ENCODE measurements at places on chromosomes 4 and X. TPM values are rescaled to one million over a fixed set of nuclear protein-coding genes. Genes with fewer than 3 reads are reported as not detected.

GRCh38 chr4:87274803-87275202 is 47.9 kb downstream of the HSD17B13 start:
- H3K27ac ChIP-seq: no peak overlapping the region
- DNase-seq: no peak
- no peaks in the 10 kb centered on the region for H3K4me1 ChIP-seq
- no peak overlapping the region for H3K4me3 ChIP-seq
- no peaks in the 10 kb centered on the region for H3K36me3 ChIP-seq

DNA sequence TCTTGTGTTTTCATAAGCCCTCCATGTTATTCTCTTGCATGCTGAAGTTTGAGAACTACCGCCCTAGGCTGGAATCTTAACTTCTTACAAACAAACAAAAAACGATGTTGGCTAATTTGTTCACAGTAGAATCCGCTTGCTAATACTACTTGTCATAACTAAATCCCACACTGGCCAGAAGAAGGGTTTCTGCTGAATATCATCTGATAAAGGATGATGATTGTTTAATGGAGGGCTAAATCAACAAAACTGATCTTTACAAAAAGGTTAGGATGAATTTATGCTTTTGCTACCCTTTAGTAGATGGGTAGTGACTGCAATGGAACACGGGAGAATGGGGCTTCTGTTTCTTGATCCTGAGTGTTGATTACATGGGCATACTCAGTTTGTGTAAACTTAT is 42.3 kb downstream of the SPATA4 start:
- H3K4me1 ChIP-seq: no peaks in the 10 kb centered on the region
- H3K27me3 ChIP-seq: no peaks in the 10 kb centered on the region
- no peak overlapping the region for H3K27ac ChIP-seq
- no peaks in the 10 kb centered on the region for H3K36me3 ChIP-seq

GRCh38 chr4:73538162-73538561 is 56.6 kb downstream of the AFM start:
- no peak for DNase-seq
- no peaks in the 10 kb centered on the region for H3K36me3 ChIP-seq
- H3K4me3 ChIP-seq: no peak overlapping the region
- no peaks in the 10 kb centered on the region for H3K4me1 ChIP-seq
- no peaks in the 10 kb centered on the region for H3K27me3 ChIP-seq
- no peak overlapping the region for H3K27ac ChIP-seq

GRCh38 chr4:166625018-166625637 is 609.2 kb downstream of the SPOCK3 start:
- H3K4me1 ChIP-seq: no peaks in the 10 kb centered on the region
- H3K27me3 ChIP-seq: no peaks in the 10 kb centered on the region
- H3K4me3 ChIP-seq: no peak overlapping the region
- H3K36me3 ChIP-seq: no peaks in the 10 kb centered on the region
- no peak for DNase-seq

- no peak overlapping the region for H3K27ac ChIP-seq
- no peak overlapping the region for H3K4me3 ChIP-seq
- H3K36me3 ChIP-seq: no peaks in the 10 kb centered on the region
- H3K27me3 ChIP-seq: no peaks in the 10 kb centered on the region
- no peak for DNase-seq
- H3K4me1 ChIP-seq: no peaks in the 10 kb centered on the region
These were observed 615.4 kb upstream of the NR3C2 start for GRCh38 chr4:149057594-149057993.

Gene PLA2G12A
- total RNA-seq: 10.1 TPM

Gene BANK1
- total RNA-seq: 0.49 TPM

Gene PNMA3
- 5.3 TPM for total RNA-seq

DNA sequence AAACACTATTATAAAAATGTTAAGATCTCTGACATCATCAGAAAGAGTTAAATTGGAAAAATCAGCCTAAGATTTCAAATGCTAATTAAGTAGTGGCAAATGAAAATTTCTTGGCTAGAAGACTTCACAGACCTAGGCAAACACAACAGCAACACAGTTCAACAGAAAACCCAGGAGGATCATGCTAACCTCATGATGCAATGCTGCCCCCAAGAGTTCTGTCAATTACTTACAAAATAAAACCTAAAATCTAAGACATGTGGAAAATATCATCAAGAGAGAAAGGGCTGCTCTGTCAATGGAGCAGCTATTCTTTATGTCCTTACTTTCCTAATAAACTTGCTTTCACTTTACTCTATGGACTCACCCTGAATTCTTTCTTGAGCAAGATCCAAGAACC is 21.0 kb downstream of the S100G start:
- H3K27ac ChIP-seq: no peak overlapping the region
- no peaks in the 10 kb centered on the region for H3K4me1 ChIP-seq
- no peak overlapping the region for H3K4me3 ChIP-seq
- no peaks in the 10 kb centered on the region for H3K27me3 ChIP-seq
- DNase-seq: no peak
- H3K36me3 ChIP-seq: no peaks in the 10 kb centered on the region

DNA sequence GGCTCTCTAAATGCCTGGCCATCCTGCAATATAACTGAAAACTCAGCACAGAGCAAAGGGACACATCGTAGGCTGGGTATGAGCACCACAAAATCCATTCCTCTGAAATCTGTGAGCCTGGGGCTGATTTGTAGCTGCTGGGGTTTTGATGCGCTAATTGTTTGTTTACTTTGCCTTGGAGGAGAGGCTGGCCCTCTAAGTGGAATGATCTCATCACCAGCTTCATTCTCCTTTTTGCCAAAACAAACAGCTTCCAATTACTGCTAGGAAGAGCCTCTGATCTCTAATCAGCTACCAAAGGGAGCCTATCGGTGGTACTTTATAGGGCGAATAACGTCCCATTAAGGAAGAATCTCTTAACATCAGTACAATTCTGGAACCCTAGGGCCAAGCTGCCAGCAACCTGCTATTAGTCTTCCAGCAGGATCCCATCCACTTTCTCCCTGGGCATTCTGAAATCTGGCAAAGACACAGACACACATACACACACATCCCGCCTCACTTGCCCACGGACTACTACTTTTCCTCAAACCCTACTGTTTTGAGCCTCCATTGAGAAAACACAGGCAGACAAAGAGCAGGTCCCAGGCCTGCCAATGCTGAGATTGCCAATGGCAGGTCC is 5.8 kb downstream of the ANOS1 start:
- H3K4me3 ChIP-seq: no peak overlapping the region
- no peak for DNase-seq
- H3K36me3 ChIP-seq: no peaks in the 10 kb centered on the region
- H3K27ac ChIP-seq: no peak overlapping the region
- no peaks in the 10 kb centered on the region for H3K4me1 ChIP-seq
- no peaks in the 10 kb centered on the region for H3K27me3 ChIP-seq

GRCh38 chr4:172982151-172982590 is 186.4 kb upstream of the GALNT7 start:
- no peak overlapping the region for H3K27ac ChIP-seq
- no peak for DNase-seq
- no peak overlapping the region for H3K4me3 ChIP-seq
- no peaks in the 10 kb centered on the region for H3K4me1 ChIP-seq
- H3K36me3 ChIP-seq: no peaks in the 10 kb centered on the region

GRCh38 chr4:24515698-24516097 is 68.7 kb downstream of the DHX15 start:
- DNase-seq: no peak
- H3K4me1 ChIP-seq: no peaks in the 10 kb centered on the region
- H3K4me3 ChIP-seq: no peak overlapping the region
- H3K27me3 ChIP-seq: no peaks in the 10 kb centered on the region
- H3K27ac ChIP-seq: no peak overlapping the region

Gene ANKRD50
- total RNA-seq: 0.08 TPM

- no peaks in the 10 kb centered on the region for H3K27me3 ChIP-seq
- no peak for DNase-seq
These were observed 159.2 kb downstream of the CPEB2 start for GRCh38 chr4:15161439-15161838.

DNA sequence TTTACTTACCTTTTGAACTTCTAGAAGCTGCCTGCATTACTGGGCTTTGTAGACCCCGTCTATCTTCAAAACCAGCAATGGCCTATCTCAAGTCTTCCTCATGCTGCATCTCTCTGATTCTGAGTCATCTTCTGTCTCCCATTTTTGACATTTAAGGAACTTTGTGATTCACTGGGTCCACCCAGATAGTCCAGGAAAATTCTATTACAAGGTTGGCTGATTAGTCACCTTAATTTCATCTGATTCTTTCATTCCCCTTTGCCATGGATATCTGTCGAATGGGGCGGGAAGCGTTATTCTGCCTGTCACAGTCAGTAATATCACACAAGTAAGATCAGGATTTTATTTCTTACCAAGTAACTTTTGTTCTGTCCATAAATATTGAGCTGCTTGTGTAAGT is 618.0 kb downstream of the CCSER1 start:
- no peaks in the 10 kb centered on the region for H3K36me3 ChIP-seq
- no peak for DNase-seq
- H3K27me3 ChIP-seq: no peaks in the 10 kb centered on the region
- no peak overlapping the region for H3K4me3 ChIP-seq

Gene DKK2
- not detected for total RNA-seq

- H3K4me1 ChIP-seq: no peaks in the 10 kb centered on the region
- H3K27me3 ChIP-seq: no peaks in the 10 kb centered on the region
- no peak for DNase-seq
- H3K36me3 ChIP-seq: no peaks in the 10 kb centered on the region
- H3K27ac ChIP-seq: no peak overlapping the region
- H3K4me3 ChIP-seq: no peak overlapping the region
These were observed 994.0 kb downstream of the ARAP2 start for GRCh38 chr4:35250331-35250730.

- H3K4me3 ChIP-seq: no peak overlapping the region
- no peaks in the 10 kb centered on the region for H3K4me1 ChIP-seq
- no peaks in the 10 kb centered on the region for H3K27me3 ChIP-seq
These were observed 249.9 kb downstream of the HNRNPD start for GRCh38 chr4:82123934-82124333.

Gene SUPT20HL2
- total RNA-seq: not detected

GRCh38 chr4:127400276-127400675 is 232.5 kb upstream of the INTU start:
- H3K27ac ChIP-seq: no peak overlapping the region
- DNase-seq: no peak
- H3K4me3 ChIP-seq: no peak overlapping the region
- no peaks in the 10 kb centered on the region for H3K36me3 ChIP-seq
- H3K4me1 ChIP-seq: no peaks in the 10 kb centered on the region

- H3K27me3 ChIP-seq: no peaks in the 10 kb centered on the region
- H3K36me3 ChIP-seq: no peaks in the 10 kb centered on the region
- H3K4me3 ChIP-seq: no peak overlapping the region
- DNase-seq: no peak
- H3K4me1 ChIP-seq: no peaks in the 10 kb centered on the region
These were observed 2164.0 kb downstream of the PCDH7 start for GRCh38 chr4:32884198-32884597.

DNA sequence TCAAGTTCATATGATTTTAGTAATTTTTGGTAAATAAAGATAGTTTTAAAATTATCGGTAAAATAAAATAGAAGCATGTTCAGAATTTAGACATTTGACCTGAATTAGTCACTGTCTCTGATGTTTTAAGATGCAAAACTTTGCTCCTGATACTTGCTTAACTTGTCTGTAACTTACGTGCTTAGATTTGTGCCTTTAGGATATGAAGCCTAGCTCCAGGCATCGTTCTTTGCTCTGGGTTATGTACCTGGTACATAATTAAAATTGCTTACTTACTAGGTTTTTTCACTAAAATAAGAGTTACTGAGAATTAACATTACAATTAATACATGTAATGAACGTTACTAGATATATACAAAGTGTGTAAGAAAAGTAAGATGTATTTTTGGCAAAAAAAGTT is 24.9 kb upstream of the AADAT start:
- DNase-seq: no peak
- H3K27me3 ChIP-seq: peaks cover 3% of the 10 kb centered on the region
- H3K27ac ChIP-seq: no peak overlapping the region
- no peaks in the 10 kb centered on the region for H3K36me3 ChIP-seq

GRCh38 chrX:12955882-12956703 is 18.8 kb upstream of the TMSB4X start:
- H3K4me3 ChIP-seq: peak overlapping the region; percentile 66
- no peak for DNase-seq
- H3K27ac ChIP-seq: peak overlapping the region; percentile 83
- no peaks in the 10 kb centered on the region for H3K36me3 ChIP-seq
- H3K27me3 ChIP-seq: no peaks in the 10 kb centered on the region

DNA sequence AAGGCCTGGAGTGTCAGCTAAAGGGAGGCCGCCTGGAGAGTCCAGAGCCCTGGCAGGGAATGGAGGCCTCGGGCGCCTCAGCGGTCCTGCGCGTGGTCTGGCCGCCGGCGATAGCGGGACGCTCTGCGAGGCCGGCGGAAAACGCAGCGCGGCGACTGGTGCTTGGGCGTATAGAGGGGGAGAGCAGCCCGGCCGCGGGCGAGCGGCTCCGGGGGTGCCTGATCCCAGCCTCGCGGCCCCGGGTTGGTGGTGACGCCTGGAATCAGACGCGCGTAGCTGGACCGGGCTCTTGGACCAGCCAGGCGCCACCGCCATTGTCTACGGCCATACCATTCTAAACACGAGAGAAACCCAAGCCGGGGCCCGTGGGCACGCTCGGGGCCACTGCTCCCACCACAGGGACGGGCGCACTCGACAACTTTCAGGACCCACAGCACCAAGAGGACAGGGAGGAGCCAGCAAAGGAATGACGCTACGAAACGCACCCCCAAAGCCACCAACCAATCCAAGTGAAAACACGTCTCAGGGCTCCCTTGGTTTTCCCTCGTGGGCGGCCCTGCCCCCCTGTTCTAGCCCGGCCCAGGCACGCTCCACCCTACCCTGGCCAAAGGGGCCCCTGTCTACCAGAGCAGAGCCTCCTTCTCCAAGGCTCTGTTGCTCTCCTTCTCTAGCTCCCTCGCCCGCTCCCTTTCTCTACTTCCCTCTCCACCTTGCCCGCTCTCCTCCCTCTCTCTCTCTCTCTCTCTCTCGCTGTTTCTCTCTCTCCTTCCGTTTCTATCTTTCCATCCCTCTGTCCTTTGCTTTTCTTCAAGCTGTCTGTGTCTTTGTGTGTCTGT is 7.8 kb downstream of the FRG2 start:
- H3K27ac ChIP-seq: no peak overlapping the region
- no peak for DNase-seq
- H3K4me3 ChIP-seq: no peak overlapping the region
- peaks cover 8% of the 10 kb centered on the region for H3K4me1 ChIP-seq

Gene GUCY1B1
- total RNA-seq: 1.7 TPM

DNA sequence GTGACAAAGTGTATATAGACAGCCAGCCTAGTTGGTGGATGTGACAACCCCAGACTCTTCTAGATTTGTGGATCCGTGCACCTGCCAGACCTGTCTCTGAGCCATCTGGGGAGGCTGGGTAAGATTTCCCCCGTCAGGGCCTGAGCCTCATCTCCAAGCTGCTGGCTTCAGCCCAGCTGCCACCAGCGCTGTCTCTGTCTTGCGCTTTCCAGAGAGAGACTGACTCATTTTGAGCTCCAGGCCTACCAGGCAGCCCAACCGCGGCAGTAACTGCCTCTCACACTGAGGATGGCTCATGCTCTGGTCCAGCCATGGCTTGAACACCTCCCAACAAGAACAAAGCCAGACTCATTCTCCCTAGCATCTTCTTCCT is 26.4 kb downstream of the NOP14 start:
- peak overlapping the region; percentile 92 for H3K27ac ChIP-seq
- peaks cover 52% of the 10 kb centered on the region for H3K4me1 ChIP-seq
- DNase-seq: no peak
- H3K4me3 ChIP-seq: no peak overlapping the region
- H3K36me3 ChIP-seq: peaks cover 8% of the 10 kb centered on the region
- no peaks in the 10 kb centered on the region for H3K27me3 ChIP-seq

Gene FAM184B
- total RNA-seq: not detected

GRCh38 chr4:141099326-141099725 is 33.9 kb downstream of the RNF150 start:
- no peak for DNase-seq
- no peaks in the 10 kb centered on the region for H3K36me3 ChIP-seq
- no peaks in the 10 kb centered on the region for H3K4me1 ChIP-seq
- no peaks in the 10 kb centered on the region for H3K27me3 ChIP-seq
- H3K27ac ChIP-seq: no peak overlapping the region

Gene NPY2R
- total RNA-seq: not detected

Data from naive thymus-derived CD4-positive, alpha-beta T cell (primary cell).